Hair follicle dermal papilla cell (primary cell): ENCODE measurements at places on chromosomes 6 and 20. TPM values are rescaled to one million over a fixed set of nuclear protein-coding genes. Genes with fewer than 3 reads are reported as not detected.

The PHACTR3 gene
- total RNA-seq = 5.2 and 9.4 TPM in 2 replicates

The ZKSCAN3 gene
- total RNA-seq = 2.6 and 3.1 TPM in 2 replicates

The CEP85L gene
- 25.1 and 29.4 TPM in 2 replicates for total RNA-seq

The EGFL8 gene
- total RNA-seq = 0.97 and 1.9 TPM in 2 replicates

The ZFP64 gene
- total RNA-seq = 15.3 and 15.6 TPM in 2 replicates
